ENCODE measurements at places on chromosomes 16 and 17.

GRCh38 chr17:29616300-29617048, 6.2 kb downstream of the CORO6 start:
- no peak for DNase-seq

DNA sequence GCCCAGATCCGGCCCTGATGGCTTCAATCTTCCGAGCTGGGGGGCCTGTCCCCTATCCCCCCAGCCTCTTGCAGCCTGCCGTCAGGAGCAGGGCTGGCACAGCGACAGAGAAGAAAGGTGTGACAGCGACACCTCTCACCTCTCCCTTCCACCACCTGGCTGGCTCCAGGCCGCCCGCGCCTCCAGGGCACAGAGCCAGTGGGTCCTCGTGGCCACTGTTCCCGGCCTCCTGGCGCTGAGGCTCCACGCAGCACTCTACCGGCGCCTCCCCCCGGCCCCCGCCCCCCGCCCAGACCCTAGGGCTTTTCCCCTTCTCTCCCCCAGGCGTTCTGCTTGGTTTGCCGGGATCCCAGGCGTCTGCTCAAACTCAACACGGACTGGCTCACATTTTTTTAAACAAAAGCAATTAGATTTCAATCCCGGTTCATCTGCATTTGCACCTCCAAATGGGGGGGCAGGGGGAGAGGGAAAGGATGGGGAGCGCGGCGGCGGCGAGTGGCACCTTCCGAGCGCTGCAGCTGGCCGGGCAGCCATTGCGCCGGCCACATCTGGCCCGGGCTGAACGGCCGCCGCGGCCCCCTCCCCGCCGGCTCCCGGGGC, 12.8 kb upstream of the CBX8 start:
- no peak for DNase-seq

DNA sequence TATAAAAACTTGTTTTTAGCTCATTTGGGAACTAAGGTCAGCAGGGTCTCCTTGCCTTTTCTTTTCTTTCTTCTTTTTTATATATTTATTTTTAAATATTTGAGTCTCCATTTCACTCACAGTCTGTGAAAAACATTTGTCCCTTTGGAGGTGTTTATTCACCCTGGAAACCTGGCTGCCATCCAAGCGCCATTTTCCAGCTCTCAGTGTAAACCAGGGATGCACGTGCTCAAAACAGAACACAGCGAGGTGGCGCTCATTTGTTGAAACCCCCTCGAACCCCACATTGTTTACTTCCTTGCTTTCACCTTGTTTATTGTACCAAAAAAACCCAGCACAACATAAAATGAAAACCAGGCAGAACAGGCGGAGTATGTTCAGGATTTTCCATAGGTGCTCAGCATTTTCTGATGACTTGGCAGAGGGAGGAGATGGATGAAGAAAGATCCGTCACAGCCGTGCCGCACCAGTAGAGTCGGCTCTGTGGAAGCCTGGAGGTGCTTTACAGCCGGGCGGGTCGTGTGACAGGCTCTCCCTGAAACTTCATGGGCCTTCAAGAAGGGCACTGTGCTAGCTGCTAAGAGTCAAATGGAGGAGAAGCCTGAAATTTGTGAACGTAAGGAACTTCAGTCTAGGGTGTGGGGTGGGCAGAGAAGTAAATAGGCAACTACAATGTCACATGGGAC, 284.4 kb downstream of the FOXL1 start:
- DNase-seq = no peak

GRCh38 chr17:12545877-12546513, 119.7 kb upstream of the MYOCD start:
- no peak for DNase-seq

DNA sequence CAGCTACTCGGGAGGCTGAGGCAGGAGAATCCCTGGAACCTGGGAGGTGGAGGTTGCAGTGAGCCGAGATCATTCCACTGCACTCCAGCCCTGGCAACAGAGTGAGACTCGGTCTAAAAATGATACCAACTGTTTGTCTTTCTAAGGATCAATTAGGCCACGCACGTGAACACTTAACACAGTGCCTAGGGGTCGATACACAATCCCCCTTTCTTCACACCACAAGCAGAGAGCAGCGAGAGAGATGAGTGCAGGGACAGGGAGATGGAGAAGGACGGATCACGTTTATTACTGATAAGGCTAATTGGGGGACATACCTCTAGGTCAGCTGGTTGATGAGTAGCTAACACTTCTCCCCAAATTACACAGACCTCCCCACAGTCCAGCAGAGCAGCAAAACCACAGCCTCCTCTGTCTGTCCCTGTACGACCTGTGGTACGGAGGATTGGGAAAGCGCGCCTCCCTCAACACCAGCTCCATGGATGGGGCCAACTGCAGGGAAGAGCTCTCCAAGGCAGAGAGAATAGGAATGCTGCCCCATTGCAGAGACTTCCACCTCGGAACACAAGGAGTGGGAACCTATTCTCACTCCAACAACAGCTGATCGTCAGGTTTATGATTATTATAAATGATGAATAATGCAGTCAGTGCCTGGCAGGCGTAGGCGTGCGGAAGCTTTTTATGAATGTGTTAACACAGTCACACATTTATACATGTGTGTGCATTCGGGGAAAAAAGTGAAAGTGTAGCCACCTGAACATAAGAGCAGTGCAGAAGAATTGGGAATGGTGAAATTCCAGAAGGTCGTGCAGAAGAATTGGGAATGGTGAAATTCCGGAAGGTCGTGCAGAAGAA, 155.1 kb downstream of the C16orf95 start:
- DNase-seq = no peak

- DNase-seq = no peak
Observed at GRCh38 chr17:49552070-49552751, 23.5 kb upstream of the NXPH3 start.

DNA sequence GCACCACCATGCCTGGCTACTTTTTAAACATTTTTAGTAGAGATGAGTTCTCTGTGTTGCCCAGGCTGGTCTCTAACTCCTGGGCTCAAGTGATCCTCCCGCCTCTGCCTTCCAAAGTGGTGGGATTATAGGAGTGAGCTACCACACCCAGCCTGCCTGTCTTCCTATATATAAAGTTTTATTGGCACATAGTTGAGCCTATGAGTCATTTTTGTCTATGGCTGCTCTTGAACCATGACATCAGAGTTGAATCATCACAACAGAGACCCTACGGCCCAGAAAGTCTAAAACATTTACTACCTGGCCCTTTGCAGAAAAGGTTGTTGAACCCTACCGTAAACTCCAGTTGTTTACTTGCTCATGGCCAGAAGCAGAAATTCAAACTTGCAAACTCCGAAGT, 7.9 kb downstream of the SEPTIN12 start:
- no peak for DNase-seq

DNA sequence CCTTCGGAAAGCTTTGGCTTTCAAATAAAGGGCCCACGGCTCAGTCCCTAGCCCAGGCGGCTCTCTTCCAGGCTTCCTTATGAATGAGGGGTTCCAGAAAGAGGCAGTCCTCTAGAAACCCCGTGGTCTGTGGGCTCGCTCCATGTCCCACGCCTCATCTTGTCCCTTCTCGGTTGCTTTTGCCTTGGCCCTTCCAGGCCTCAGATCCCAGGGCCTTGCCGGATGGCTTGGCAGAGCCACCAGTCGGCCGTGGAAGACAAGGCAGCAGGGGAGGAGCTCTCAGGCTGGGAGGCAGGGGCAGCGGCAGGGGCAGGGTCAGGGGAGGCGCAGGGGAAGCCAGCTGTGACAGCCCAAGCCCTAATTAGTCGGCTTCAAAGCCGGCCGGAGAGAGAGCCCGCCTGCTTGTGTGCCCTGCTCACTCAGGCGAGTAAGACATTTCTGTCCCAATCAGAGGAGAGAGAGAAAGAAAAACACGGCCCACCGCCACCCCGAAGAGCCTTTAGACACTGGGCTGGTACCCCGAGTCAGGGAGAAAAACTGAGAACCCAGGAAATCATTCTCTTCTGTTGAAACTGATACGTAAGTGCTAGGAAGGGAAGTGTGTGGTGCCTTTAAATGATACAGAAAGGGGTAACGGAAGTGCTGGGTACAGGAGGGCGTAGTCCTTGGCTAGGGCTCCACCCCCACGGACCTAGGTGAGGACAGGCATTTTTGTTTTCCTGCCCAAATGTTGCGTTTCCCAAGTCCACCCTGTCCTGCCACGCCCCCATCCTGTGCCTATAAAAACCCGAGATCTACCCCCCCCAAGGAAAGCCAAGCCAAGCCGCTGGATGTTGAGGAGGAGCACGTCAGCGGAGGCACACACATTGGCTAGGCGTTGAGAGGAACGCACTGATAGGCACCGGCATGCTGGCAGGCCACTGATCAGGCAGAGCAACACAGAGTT, 27.8 kb upstream of the MEIOC start:
- DNase-seq = no peak

GRCh38 chr16:64074706-64075105, 1047.2 kb downstream of the CDH11 start:
- no peak for DNase-seq
